ENCODE measurements at places on chromosomes 6 and 20.

DNA sequence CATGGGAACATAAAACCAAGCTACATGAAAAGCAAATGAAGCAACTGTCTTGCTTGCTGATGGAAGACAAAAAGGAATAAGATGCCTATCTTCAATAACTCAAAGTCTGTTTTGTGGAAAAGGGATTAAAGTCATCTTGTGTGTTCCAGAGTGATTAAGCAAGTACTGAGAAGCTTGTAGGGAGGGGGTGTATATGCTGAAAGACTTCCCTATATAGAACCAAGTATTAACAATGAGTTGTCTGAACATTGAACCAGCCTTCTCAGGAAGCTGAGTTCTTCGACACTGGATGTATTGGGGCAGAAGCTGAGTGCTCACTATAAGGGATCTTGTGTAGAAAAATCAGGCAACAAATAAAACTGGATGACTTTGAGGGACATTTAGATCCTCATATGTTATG is 451.8 kb downstream of the CD83 start:
- DNase-seq = no peak

DNA sequence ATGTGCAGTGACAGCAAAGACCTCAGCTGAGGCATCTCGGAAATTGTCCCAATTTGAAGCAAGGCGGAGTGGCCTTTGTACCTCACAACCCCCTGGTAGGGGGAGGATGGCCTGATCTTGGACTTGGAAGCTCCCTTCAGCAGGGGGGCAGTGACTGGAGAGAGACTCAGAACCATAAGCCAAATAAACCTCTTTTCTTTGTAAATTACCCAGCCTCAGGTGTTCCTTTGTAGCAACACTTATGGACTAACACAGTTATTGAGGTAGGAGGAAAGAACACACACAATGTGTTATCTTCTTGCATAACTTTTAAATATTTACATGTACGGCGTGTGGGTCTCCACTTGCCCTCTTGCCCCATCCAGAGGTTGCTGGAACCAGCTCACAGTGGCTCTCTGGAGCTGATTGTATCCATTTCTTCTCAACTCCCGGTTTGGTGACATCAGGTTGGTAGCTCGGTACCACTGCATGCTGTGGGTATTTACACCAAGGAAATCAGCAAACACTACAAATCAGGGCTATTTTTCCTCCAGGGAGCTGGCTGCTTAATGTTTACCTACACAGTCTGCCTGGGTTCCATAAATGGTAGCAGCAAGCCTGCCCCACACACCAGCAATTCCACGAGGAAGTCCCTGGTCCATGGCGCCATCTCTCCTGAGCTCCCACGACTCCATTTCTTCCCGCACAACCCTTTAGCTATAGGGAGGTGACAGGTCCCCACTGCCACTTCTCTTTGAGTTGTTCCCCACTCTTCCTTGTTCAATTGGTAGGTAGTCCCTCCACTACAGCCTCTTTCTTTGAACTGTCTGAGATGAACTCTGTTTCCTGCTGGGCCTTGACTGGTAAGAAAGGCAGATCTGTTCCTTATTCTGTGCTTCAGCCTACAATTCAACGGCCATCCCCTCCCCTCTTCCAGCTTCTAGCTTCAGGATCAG is 54.3 kb upstream of the TASP1 start:
- no peak for DNase-seq

DNA sequence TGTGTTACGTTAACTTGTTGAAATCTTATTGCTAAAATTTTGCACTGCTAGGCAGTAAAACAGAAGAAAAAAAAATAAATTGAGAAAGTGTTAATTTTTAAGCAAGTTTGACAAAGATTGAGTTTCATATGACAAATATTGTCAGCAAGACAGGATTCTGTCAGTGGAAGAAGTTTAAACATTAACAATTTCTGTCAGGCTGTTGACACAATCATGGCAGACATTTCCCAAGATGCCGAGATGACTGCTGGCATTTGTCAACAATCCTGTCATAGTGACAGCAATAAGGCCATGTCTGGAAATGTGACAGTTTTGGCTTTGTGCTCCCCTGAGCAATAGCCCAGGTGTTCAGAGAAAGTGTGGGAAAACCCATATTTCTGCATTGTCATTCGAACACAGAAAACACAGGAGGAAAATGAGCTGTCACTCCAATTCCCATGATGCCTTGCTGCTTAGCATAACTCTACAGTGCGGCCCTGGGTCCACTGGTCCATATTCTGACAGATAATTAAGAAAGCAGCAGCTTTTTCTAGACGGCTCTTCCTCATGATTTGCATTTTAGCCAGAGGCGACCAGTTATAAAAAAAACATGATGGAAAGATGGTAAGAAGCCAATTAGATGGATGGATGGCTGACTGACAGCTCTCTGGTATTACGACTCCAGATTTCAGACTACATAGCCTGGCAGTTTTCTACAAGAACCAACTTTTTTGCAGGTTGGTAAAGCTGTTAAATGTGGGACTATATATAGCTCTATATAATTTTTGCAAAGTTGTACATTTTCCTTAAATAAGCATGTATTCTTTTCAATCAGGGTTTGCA is 43.6 kb upstream of the DEFB112 start:
- no peak for DNase-seq

DNA sequence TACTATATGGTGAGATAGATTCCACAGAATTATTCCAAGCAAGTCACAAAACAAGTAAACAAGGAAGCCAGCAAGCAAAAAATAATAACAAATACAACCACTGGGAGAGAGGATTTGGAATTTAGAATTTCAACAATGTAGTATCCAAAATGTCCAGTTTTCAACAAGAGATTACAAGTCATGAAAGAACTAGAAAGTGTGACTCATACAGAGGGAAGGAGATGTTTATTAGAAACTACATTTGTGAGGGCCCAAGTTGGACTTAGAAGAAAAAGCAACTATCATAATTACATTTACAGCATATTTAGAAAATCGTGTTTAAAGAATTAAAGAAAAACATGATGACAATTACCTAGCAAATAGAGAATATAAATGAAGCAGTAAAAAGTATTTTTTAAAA is 494.6 kb upstream of the ID4 start:
- peak; percentile 5 for DNase-seq

DNA sequence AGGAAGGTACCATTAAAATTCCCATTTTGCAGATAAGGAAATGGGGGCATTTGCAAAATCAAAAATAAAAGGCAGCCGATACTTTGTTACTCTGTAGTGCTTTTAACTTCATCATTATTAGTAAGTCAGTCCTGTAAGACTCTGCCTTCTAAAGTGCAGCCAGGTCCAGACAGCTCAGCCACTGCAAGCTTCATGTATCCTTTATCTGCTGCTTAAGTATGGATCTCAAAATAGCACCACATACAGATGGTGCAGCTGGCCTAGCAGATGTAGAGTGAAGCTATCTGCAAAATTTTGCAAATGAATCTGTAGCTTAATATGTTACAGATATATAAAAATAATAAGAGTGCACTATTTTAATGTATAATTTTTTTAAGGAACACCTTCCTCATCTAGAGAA is 53.4 kb downstream of the NUS1 start:
- no peak for DNase-seq
